Foreskin melanocyte (primary cell): ENCODE measurements at places on chromosomes 3 and 15.

GRCh38 chr15:42996871-42997270 is 76.3 kb upstream of the TTBK2 start:
- no peak for DNase-seq

DNA sequence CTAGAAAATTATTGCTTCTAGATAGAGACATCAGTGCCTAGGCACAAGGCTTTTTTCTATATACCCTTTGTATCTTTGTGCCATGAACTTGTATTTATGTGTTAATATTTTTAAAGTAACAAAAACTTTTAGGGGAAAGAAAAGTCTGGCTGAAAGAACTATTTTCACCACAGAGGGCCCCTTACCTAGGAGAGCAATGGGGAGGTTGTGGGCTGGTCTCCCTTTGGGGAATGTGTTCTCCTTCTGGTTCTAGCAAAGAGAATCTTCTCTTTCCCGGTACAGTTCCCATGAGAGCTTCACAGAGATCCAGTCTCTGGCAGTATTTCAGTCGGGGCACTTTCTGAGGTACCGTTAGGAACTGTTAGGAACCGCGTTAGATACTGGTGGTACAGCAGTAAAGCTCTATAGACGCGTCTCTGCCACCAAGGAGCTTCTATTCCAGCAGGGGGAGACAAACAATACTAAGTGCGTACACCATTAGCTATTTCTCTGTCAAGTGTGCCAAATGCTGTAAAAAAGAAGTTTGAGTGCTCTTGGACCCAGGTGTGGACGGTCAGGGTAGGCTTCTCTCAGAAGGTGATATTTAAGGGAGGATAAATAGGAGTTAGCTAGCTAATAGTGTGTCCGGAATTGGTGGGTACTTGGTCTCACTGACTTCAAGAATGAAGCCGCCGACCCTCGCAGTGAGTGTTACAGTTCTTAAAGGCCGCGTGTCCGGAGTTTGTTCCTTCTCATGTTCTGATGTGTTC is 4.6 kb upstream of the EPB42 start:
- DNase-seq, result peak; percentile 54

- DNase-seq, result no peak
Observed at GRCh38 chr3:13638927-13639326, 90.0 kb downstream of the FBLN2 start.

DNA sequence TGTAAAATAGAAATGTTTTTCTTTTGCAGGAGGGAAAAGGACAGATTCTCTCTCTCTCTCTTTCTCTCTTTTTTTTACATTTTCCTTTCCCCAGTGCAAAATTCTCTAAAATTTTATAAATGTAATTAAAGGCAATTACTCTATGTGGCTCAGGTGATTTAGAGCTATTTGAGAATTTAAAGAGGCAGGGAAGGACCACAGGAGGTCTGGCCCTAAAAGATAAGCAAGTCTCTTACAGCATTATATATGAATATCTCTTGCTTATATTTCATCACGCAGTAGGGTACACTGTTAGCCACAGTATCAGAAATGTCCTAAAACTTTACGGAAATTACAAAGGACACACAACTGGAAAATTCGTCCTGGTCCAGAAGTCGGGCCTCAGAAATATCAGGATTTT is 70.5 kb upstream of the PPIB start:
- no peak for DNase-seq

- DNase-seq, result no peak
Observed at GRCh38 chr3:15659254-15659975, 57.9 kb downstream of the BTD start.

GRCh38 chr3:124032311-124032880 is 40.5 kb upstream of the ROPN1 start:
- no peak for DNase-seq

DNA sequence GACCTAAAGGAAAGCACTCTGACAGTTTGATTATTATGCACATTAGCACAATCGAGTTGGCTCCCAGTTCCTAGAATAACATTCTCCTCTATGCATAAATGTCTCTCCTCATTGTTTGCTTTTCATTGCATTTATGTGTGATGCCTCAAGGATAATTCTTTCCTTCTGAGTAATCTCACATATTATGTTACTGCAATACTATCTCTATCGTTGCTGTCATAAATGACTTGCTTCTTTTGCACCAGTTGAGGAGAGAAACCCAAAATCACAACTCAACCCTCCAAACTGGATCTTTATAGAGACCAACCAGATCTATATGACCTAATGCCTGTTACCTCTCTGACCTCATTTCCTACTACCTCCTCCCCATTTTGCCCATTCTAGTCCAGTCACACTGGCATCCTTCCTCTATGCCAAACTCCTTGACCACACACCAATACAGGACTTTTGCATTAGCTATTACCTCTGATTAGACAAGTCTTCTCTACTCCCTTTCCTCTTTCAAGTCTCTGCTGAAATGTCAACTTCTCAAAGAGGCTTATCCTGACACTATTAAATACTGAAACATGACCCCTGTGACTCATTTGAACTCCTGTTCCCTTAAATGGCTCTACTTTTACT is 1026.0 kb downstream of the TUSC7 start:
- peak; percentile 57 for DNase-seq

DNA sequence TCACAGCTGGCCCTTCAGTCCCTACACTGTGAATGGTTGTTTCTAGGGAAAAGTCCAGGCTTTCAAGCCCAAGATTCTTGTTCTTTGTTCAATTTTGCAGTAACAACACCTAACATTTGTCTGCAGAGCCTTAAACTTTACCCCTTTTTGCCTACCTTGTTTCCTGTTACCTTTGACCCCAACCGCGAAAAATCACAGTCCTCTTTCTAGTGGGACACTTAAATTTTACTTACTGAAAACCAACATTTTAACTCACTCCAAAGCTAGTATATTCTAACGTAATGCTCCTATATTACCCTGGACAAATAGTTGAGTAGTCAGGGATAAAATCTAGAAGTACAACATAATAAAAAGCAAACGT is 649 bp upstream of the PIK3CB start:
- DNase-seq, result no peak

- no peak for DNase-seq
Observed at GRCh38 chr3:15964605-15965442, 167.0 kb upstream of the ANKRD28 start.

- no peak for DNase-seq
Observed at GRCh38 chr15:48547286-48547685, 98.2 kb downstream of the FBN1 start.

DNA sequence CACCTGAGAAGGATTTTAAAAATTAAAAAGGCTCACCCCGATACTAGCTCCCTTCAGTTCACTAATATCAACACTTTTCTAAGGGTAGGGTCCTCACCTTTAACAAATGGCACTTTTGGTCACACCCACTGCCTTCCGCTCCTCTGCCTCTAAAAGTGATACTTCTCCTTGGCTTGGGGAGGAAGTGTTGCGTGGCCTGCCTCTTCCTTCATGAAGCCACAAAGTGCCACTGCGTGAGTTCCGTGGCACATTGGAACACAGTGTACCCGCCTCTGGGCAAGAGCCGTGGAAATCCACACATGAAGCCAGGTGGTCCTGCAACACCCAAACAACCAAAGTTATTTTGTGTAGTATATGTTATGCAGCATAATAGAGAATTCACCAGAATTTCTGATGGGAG is 3.9 kb downstream of the B4GALT4 start:
- no peak for DNase-seq

DNA sequence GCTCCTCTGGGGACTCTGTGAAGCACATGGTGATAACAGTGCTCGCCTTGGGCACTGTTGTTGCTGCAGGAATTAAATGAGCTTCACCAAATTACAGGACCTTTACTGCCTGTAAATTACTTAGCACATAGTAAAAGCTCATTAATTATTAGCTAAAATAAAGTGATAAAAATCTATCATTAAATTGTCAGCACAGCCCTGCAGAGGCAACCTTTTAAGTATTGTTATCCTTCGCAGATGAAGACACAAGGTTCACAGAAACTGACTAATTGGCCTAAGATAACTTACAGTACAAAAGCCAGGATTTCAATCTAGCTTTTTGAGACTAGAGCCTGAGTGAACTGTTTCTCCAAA is 96.0 kb downstream of the ST6GAL1 start:
- no peak for DNase-seq

GRCh38 chr3:156633335-156633734 is 41.1 kb upstream of the TIPARP start:
- no peak for DNase-seq

- DNase-seq, result no peak
Observed at GRCh38 chr3:156627946-156628569, 46.3 kb upstream of the TIPARP start.

- DNase-seq, result no peak
Observed at GRCh38 chr3:12893852-12894251, 52.5 kb upstream of the RPL32 start.

GRCh38 chr3:58272891-58273290 is 33.2 kb upstream of the RPP14 start:
- no peak for DNase-seq

DNA sequence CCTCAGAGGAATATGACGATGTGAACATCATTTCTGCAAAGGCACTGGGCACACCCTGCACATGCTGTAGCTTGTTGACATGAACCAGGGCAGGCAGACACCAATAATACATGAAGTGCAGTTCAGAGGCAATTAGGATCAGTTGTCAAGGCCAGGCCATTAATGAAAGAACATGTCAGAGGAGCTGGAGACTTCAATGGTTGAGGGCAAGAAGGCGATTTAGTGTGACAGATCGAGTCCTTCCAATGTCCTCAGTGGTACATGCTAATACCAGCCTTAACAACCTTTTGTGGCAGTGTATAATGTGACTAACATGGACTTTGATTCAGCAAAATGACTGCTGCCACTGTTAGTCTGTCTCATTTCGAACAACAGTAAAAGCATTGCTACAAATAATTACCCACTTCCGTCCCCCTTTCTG is 205.2 kb upstream of the NANOGP8 start:
- no peak for DNase-seq

GRCh38 chr15:59703979-59704796 is 15.1 kb upstream of the BNIP2 start:
- no peak for DNase-seq

DNA sequence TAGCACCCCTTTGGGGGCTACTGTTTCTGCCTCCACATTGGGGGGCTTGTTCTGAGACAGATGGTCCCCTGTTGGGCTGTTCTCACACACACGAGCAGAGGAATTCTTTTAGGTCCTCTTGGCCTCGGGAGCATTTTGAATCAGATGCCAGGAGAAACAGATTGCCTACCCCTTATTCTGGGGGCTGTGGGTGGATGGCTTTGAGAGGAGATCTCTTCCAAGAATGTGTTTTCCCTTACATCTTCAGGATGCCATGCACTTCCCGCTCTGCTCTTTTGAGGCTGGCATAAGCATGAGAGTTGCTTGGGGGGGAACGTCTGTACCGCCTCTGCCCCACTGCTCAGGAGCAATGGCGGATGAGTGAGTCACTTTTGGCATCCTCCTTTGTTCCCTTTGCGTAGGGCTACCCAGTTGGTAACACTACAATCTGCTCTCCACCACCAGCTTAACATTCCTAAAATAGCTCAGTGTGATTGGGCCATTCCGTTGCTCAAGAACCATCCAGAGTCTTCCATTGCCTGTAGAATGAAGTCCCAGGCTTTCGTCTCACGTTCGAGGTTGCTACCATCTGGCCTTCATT is 154.4 kb downstream of the RPLP1 start:
- no peak for DNase-seq

DNA sequence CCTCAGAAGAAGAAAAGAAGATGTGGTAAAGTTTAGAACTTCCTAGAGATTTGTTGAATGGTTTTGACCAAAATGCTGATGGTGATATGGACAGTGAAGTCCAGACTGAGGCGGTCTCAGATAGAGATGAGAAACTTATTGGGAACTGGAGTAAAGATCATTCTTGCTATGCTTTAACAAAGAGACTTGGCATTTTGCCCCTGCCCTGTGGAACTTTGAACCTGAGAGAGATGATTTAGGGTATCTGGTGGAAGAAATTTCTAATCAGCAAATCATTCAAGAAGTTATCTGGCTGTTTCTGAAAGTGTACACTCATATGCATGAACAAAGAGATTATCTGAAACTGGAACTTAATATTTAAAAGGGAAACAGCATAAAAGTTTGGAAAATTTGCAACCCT is 505.2 kb downstream of the NSUN3 start:
- no peak for DNase-seq

- DNase-seq, result peak; percentile 22
Observed at GRCh38 chr3:66592016-66592761, 91.4 kb upstream of the LRIG1 start.

DNA sequence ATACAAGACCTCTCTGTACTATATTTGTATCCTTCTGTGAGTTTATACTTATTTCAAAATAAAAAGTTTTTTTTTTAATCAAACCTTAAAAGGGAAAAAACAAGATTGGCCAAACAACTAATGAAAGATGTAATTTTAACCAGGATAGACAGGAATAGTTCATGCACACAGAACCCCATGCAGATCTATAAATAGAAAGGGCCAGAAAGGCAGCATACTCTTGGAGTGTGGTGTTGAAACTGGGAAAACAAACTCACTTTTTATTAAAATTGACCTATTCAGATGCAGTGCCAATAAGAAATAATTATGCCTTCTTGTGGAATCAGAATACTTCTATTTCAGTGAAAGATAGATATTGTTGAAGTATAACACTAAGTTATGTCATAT is 204.6 kb downstream of the PLCL2 start:
- no peak for DNase-seq

GRCh38 chr3:126117786-126118185 is 33.9 kb upstream of the SLC41A3 start:
- no peak for DNase-seq

GRCh38 chr3:127714125-127714571 is 41.4 kb downstream of the ABTB1 start:
- DNase-seq, result no peak

DNA sequence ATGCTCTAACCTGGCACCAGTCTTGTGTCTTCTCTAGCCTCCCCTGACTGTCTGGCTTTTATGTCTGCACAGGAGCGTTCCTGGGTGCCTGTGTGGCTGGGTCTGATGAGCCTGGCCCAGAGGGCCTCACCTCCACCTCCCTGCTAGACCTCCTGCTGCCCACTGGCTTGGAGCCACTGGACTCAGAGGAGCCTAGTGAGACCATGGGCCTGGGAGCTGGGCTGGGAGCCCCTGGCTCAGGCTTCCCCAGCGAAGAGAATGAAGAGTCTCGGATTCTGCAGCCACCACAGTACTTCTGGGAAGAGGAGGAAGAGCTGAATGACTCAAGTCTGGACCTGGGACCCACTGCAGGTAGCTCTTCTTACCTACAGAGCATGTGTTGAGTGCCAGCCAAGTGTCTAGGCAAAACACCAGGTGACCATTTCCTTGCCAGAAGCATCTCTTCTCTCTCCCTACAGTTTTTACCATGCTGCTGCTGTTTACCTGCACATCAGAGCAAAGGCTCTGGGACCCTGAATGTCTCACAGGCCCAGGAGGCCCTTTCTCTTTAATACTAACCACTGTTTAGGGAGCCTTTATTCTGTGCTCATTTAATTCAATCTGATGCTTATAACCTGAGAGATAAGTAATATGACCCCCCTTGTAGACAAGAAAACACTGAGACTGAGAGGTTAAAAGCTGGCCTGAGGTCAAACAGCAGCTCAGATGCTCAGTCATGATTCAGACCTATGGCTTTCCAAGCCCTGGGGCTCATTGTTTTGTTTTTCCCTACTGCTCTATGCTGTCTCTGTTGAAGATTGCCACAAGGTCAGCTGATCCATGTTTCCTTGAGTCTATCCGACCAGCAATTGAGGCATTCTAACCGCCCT is 10.4 kb downstream of the PODXL2 start:
- DNase-seq, result peak; percentile 96
